ENCODE measurements at places on chromosomes 5 and 9. TPM values are rescaled to one million over a fixed set of nuclear protein-coding genes. Genes with fewer than 3 reads are reported as not detected.

Gene LCN12
- 1.1 TPM for total RNA-seq

Gene PPP1R26
- total RNA-seq = 9.6 TPM

Gene LTC4S
- total RNA-seq = 0.58 TPM

Gene GLRA1
- not detected for total RNA-seq

Gene C9
- not detected for total RNA-seq

Gene KIF4B
- total RNA-seq = 0.79 TPM

Data from A673 (cell line).